Muscle of leg (tissue), 16 donors: ENCODE measurements at places on chromosomes 1 and 21.

DNA sequence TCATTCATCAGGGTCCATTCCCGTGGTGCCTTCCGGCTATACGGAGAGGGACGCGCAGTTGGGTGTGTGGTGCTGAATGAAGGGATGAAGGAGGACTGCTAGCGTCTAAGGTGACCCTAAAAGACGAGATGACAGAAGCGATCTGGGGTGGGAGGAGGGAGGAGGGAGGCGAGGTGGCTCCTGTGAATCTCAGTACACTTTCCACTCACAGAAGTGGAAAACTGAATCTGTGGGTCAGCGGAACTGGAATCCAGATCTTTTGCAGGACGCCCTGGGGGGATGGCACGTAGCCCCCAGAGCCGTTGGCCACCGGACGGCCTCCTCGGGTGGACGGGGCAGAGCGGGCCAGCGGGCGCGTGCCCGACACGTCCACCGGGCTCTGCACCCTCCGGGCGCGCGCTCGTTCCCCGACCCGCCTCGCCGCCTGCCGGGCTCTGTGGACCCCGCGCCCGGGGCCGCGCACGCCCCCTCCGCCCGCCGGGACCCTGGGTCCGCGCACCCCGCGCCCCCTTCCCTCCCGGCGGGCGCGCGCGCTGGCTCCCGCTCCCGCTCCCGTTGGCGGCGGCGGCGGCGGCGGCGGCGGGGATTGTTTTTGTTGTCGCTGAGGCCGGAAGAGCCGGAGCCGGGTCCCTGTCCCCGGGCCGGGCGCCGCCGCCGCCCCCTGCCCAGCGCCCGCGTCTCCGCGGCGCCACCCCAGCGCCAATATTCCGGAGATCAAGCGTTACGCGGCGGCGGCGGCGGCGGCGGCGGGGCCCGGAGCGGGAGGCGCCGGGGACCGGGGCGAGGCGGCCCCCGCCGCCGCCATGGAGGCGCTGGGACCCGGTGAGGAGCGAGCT is at the start of gene AGO4:
AGO4 (plus strand) TSS at position 403 of the 836 bp plus-strand sequence; CDS start at position 804, 401 bp downstream.
- peak; percentile 75 for DNase-seq

DNA sequence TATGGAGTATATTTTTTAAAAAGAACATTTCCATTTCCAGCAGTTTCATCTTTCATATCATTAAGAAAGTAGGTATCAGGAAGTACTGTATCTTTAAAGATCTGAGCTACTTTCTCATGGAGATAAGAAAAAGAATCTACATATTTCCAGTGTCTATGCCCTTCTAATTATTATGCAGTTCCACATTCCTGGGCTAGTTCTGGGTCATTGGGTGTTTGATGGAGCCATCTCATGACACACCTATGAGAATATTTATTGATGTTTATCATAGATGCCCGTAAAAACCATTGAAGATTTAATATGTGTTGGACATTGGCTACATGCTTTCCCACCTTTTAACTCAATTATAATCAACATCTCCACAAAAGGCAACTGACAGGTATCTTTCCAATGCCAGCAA is 21.0 kb downstream of the LCE4A start:
- no peak for DNase-seq

DNA sequence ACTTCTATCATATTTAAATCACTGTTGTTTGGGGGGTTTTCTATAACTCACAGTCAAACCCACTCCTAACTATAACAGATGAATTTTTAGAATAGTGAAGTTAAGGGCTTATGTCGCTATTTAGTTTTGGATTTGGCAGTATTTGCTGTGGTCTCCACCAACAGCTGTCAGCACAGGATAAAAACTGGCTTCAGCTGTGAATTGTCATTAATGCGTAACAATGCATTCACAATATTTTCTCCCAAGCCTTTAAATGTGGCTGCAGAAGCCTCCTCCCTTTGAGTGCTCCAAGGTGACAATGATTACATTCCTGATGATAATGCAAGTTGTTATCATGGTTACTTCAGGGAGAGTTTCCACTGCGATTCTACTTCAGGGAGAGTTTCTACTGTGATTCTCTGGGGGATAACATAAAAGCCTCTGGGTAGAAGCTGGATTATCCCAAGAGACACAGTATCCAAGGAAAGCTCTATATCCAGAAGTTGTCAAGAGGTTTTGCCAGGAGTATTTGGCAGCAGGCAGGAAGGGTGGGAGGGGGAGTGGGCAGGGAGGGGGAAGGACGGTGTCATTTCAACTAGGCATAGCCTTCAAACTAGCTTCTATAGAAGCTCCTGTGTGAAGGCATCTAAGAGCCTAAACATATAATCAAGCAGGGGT is 14.9 kb upstream of the SMIM12 start:
- peak; percentile 46 for DNase-seq

DNA sequence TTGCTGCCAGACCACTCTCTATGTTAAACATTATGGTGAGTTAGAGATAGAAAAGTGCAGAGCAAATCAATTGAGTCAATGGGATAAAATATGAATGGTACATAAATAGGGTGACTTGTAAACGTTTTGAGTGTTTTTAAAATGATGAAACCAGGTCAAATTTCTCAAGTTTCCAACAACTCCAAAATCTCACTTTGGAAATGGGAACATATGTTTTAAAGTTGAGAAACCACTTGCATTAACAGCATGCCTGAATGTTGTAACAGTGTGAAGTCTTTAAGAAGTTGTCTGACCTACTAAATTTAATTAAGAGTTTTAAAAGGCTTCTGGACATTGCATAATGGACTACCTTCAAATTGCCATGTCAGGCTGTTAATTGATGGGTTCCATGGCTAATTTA is 33.6 kb upstream of the RAVER2 start:
- no peak for DNase-seq

DNA sequence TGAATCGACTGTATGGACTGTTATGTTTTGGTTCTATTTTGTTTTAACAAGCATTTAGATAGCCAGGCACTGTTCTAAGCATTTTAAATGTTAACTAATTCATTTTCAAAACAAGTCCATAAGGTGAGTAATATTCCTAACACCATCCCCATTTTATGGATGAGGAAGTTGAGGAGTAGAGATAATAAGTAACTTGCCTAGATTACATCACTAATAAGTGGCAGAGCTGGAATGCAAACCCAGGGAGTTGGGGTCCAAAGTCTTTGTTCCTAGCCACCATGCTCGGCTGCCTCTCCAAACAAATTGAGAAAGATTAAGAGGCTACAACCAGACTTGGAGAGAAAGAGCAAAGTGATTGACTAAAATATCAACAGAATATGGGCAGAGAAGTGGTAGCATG is 12.6 kb upstream of the LEPR start:
- DNase-seq, result no peak

DNA sequence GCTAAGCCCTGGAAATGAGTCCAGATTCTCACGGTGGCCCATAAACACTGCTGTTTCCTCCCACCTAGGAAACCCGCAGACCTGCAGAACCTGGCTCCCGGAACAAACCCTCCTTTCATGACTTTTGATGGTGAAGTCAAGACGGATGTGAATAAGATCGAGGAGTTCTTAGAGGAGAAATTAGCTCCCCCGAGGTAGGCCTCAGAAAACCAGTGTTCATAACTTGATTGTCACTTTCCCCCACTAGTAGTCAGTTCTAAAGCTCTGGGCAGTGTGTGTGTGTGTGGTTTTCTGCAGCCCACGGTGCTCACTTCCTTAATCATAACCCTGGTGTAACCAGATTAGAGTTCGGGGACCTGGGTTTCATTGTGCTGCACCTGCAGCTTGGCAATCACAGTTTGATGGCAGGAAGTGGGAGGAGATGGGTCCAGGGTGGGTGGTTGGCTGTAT is 39.1 kb downstream of the CLIC6 start:
- DNase-seq, result no peak

DNA sequence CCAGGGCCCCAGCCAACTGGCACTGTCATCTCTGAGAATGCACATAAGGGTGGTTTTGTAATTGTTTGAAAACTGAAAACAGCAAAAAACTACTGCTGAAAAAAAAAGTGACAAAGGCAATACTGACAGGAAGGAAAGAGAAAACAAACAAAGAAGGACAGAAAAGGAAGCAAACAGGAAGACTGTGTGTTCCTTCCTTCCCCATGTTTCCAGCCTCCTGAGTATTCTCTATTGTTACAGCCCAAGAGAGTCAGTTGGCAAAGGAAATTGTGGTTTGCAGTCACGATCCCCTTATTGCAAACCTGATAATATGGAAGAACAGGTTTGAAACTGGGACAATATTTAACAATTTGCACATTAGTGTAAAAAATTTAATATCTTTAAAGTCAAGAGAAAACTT is 1177.6 kb downstream of the PLA2G4A start:
- DNase-seq, result no peak

GRCh38 chr1:115955228-115955627 is 21.1 kb upstream of the SLC22A15 start:
- DNase-seq, result no peak

GRCh38 chr1:55015731-55016620 is 17.2 kb downstream of the BSND start:
- DNase-seq, result no peak

- DNase-seq, result no peak
These were observed 507.9 kb downstream of the PLA2G4A start for GRCh38 chr1:187336441-187337168.

GRCh38 chr1:208654241-208654640 is 410.1 kb upstream of the PLXNA2 start:
- no peak for DNase-seq

GRCh38 chr1:245211035-245211749 is 56.4 kb downstream of the KIF26B start:
- DNase-seq, result no peak

DNA sequence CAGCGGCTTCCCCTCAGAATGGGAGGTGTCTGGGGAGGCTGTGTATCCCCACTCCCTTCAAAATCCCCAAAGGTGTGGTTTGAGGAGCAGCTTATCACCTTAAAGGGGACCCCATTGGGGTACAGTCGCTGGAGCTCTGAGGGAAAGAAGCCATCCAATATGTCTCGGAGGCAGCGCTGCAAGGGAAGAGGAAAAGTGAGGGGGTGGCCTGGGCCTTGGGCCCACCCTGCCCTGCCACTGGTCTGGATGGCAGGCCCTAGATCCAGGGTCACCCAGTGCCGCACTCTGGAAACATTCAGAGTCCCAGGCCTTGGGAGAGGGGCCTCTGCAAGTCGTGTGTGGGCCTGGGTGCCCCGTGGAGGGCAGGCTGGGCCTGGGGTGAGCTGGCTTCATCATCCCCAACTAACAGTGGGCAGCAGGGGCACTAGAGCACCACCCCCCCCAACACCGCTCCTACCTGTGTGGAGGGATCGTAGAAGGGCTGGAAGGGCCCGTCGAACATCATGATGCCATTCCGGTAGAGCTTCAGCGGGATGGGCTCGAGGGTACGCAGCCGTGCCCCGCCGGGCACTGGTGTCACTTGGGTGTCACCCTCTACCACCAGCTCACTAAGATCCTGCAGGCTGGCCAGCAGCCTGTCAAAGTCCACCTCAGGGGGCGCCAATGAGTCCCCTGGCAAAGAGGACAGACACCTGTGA is 5.6 kb downstream of the SH3BGRL3 start:
- DNase-seq, result no peak

- DNase-seq, result peak; percentile 88
These were observed 590 bp downstream of the TMOD4 start for GRCh38 chr1:151175041-151175741.

GRCh38 chr1:162327144-162327787 is 49.4 kb downstream of the SPATA46 start:
- DNase-seq, result no peak

DNA sequence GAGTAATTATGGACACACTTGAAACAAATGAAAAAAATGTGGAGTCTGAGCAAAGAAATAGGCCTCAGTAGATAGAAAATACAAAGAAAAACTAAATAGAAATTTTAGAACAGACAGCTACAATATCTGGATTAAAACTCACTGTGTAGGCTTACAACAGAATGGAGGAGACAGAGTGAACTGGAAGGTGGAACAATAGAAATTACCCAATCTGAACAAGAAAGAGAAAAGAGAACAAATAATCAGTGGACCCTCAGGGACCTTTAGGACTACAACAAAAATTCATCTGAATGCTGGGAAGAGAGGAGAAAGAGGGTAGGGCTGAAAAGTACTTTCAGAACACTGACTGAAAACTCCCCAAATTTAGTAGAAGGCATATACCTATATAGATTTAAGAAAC is 90.0 kb downstream of the POU2F1 start:
- peak; percentile 0 for DNase-seq

DNA sequence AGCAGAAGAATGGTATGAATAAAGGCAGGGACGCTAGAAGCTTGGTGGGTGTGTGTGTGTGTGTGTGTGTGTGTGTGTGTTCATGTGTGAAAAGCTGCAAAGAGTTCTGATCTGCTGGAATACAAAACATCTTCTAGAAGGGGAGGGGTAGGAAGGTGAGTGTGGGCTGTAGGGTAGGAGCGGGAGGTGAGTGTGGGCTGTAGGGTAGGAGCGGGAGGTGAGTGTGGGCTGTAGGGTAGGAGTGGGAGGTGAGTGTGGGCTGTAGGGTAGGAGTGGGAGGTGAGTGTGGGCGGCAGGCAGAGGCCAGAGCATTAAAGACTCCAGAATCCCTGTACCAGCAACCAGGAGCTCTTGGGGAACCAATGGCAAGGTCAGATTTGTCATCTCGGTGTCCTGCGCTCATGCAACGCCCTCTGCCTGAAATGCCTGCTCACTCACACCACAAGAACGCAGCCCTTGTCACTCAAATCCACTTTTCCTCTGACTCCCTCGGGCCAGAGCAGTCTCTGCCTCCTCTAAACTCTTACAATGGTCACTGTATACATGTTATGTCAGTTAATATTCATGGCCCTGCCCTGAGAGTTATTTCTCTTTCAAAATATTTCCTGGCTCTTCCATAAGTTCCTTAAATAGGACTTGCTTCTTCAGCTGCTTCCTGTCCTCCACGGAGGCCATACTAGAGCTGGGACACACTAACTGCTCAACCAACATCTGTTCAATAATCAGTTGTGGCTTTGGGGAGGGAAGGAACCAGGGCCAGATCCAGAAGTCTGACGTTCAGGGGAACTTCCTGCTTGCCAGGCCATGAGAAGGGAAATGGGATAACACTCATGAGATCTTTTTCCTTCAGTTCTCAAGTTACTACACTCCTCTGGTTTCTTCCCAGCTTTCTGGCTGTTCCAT is 53.6 kb upstream of the ZNF644 start:
- DNase-seq, result peak; percentile 42

GRCh38 chr1:95309031-95309471 is 75.0 kb downstream of the RWDD3 start:
- peak; percentile 61 for DNase-seq

GRCh38 chr1:235941876-235942624 is 75.3 kb upstream of the LYST start:
- no peak for DNase-seq

GRCh38 chr1:225485991-225486530 is 58.2 kb upstream of the LBR start:
- DNase-seq, result no peak

- DNase-seq, result no peak
These were observed 108.8 kb upstream of the ARTN start for GRCh38 chr1:43824795-43825194.

GRCh38 chr1:12078938-12079861 is 16.1 kb downstream of the TNFRSF8 start:
- peak; percentile 39 for DNase-seq

GRCh38 chr1:223756806-223757700 is 44.7 kb downstream of the CAPN2 start:
- no peak for DNase-seq

- no peak for DNase-seq
These were observed 16.1 kb downstream of the PRRC2C start for GRCh38 chr1:171501305-171502024.

GRCh38 chr1:207081806-207082205 is 6.9 kb upstream of the C4BPB start:
- no peak for DNase-seq

GRCh38 chr1:242128951-242129502 is 130.1 kb upstream of the MAP1LC3C start:
- DNase-seq, result peak; percentile 20

- DNase-seq, result peak; percentile 46
These were observed 5.2 kb downstream of the NFIA start for GRCh38 chr1:61087571-61087970.
